ENCODE measurements at places on chromosomes 6 and 20. TPM values are rescaled to one million over a fixed set of nuclear protein-coding genes. Genes with fewer than 3 reads are reported as not detected.

DNA sequence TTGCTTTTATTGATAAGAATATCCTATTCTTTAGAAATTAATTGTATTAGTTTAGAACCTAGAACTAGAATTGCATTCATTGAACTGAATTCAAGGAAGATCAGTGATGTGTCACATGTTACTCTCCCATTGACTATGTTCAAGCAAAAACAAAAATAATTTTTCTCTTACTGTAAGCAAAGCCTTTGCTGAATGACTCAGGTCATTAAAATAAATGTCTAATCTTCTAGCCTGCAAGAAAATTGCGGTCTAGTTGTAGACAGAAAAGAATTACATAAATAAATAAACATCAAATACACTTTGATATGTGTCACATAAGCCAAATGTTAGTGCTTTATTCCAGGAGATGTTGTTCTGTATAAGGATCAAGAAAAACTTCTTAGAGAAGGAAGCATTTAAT, 387.9 kb downstream of the ADGRB3 start:
- no peak for DNase-seq

- DNase-seq, result no peak
These were observed 17.8 kb downstream of the LRFN2 start for GRCh38 chr6:40569162-40569910.

- DNase-seq, result no peak
These were observed 57.3 kb downstream of the PHACTR3 start for GRCh38 chr20:59661621-59662020.

GRCh38 chr6:31418251-31418650, 14.9 kb downstream of the MICA start:
- no peak for DNase-seq

GRCh38 chr20:52047811-52048764, 143.5 kb downstream of the ZFP64 start:
- no peak for DNase-seq

DNA sequence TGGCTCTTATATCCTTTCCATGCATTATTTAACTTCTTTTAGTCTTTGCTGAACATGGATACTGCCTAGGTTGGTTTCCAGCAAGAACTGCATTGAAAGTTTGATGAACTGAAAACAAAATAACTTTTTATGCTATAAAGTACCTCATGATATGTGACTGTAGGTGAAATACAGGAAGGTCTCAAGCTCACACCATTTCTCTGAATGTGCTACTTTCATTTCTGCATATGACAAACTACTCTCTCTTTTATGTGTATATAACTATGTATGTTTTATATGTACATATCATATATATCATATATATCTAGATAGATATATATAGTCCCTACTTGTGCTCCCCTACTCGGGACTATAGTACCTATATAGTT, 65.9 kb downstream of the AIG1 start:
- DNase-seq, result no peak

- peak; percentile 76 for DNase-seq
These were observed 45.1 kb upstream of the PNRC1 start for GRCh38 chr6:89035252-89036101.

DNA sequence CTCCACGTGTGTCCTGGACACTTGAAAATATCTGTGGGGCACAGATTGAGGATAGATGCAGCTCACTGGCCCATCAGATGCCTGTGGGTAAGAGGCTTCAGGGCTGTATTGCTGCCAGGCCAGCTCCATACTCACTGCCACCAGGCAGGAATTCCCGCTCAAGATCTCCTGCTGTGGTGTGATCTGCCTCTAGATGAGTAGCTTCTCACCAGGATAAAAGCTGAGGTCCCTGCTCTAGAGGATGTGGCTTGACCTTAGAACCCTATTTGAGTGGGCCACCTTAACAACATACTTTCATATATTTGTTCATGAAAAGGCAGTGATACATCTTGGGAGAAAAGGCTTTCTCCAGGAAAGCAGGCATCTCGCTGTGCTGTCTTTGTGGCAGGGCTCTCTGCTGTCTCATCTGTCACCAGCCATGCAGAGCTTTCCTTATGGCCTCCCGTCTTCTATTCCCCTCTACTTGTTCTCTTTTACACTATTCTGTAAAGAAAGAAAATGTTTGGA, 165.7 kb upstream of the RNF217 start:
- DNase-seq, result no peak

GRCh38 chr6:165638530-165638929, 24.5 kb downstream of the PDE10A start:
- DNase-seq, result no peak

GRCh38 chr6:24752917-24753492, 21.7 kb upstream of the GMNN start:
- no peak for DNase-seq

DNA sequence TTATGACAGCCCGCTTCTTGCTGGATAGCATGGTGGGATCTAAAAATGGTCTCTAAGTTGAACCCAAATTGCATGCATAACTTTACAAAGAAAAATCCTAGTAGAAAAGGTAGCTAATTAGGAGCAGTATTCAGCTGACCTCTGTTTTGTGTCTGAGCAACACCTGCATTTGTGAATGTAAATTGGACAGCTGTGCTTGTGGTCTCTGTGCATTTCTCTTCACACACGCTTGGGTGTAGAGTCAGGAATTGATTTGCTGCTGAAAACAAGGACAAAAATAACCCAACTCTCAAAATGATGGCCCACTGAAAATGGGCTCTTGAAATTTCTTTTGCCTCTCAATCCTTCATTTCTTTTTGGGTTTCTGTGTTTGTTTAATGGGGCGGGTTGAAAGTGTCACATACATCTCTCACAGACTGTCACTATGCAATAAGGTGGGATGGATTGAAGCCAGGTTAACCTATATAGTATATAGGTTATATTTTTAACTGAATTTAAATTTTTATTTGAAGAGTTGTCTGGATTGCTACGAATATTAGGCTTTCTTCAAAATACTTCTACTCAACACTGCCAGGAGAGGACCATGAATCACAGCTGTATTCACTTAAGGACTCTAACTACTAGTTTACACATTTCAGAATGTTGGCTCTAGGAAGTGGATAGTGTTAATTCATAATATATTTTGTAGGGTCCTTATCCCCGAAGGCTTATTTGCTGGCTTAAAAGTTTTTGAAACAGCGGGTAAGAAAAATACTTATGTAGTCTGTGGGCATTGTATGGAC, 46.5 kb downstream of the SOBP start:
- no peak for DNase-seq

DNA sequence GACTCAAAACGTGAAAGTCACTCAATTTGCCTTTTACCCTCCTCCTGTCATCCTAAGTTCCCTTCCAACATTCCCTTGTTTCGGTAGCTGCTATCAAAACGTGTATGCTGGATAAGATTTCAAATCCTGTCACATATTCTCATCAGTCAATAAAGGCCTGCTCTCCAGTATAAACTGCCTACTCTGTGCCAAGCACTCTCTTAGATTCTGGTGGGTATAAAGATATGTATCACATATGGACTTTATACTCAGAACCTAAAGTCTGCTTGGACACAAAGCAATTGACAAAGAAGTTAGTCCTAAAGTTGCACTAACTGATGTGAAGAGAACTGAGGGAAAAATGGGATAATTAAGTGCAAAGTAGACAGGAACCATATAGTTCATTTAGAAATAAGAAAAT, 476.6 kb upstream of the MARCKS start:
- DNase-seq, result no peak

DNA sequence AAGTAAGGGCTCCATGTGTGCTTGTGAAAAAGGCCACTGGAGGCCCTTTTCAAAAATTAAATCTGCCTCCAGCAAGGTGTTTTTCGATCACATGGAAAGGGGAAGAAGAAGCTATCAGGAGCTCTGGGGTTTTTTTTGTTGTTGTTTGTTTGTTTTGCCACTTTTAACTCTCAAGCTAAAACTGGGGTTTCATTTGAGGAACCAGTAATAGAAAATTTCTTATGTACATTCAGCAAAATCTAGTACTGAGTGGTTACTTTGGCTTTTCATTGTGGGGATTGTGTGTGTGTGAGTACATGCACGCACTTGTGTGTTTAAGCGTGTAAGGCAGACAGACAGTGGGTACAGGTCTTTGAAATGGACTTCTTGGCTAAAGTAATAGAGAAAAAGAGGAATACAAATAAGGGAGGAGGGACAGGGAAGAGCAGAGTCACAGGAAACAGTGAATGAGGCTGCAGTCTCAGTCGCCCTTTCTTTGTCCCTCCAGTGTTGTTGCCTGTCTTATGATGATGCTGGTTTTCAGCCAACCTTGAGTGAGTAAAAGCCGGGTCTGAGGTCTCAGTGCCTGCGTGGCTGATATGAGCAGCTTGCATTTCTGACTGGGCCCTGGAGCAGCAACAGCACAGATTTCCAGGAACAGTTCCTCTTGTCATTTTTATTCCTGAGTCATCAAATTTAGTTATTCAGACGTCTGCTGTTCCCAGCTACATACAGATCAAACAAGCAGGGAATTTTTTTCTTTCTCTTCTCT, 26.2 kb downstream of the SLC16A10 start:
- no peak for DNase-seq

- no peak for DNase-seq
These were observed 257.0 kb downstream of the NRN1 start for GRCh38 chr6:5749651-5750215.

- no peak for DNase-seq
These were observed 31.1 kb downstream of the ADGRF4 start for GRCh38 chr6:47729457-47729856.

DNA sequence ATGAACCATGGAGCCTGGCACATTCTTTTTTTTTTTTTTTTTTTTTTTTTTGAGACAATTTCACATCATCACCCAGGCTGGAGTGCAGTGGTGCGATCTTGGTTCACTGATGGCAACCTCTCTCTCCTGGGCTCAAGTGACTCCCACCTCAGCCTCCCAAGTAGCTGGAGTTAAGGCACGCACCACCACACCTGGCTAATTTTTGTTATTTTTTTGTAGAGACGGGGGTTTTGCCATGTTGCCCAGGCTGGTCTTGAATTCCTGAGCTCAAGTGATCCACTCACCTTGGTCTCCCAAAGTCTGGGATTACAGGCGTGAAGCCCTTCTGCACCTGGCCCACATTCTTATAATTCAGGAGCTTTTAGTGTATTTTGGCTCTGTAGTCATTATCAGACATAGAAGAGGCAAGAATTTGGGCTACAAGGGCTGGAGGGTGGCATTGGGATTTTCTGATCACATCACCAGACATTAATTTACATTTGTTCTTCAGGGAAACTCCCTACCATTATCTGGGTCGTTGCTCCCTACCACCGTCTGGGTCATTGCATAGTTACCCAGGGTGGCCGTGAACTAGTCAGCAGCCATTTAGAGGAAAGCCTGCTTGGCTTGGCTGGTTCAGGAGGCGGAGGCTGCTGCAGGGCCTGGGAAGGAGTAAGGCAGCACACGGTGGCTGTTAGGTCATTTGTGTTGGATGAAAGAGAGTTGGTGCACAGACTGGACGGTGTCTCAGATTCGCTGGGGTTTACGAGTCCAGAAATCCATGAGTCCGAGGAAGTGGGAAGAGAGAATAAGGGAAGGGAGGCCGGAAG, 17.6 kb downstream of the ARID1B start:
- no peak for DNase-seq

DNA sequence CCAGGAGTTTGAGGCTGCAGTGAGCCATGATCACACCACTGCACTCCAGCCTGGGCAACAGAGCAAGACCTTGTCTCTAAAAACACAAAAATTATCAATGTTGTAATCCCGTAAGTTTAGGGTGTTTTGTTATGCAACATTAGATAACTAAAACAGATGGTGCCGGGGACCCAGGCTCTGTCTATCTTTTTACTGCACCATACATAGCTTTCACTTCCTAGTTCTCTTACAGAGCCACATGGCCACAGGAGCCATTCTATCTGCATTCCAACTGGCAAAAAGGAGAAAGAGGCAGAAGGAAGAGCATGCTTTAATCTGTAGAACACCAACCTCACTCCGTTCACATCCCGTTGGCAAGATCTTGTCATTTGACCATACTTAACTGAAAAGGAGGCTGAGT, 5.4 kb upstream of the TCF15 start:
- DNase-seq, result no peak

DNA sequence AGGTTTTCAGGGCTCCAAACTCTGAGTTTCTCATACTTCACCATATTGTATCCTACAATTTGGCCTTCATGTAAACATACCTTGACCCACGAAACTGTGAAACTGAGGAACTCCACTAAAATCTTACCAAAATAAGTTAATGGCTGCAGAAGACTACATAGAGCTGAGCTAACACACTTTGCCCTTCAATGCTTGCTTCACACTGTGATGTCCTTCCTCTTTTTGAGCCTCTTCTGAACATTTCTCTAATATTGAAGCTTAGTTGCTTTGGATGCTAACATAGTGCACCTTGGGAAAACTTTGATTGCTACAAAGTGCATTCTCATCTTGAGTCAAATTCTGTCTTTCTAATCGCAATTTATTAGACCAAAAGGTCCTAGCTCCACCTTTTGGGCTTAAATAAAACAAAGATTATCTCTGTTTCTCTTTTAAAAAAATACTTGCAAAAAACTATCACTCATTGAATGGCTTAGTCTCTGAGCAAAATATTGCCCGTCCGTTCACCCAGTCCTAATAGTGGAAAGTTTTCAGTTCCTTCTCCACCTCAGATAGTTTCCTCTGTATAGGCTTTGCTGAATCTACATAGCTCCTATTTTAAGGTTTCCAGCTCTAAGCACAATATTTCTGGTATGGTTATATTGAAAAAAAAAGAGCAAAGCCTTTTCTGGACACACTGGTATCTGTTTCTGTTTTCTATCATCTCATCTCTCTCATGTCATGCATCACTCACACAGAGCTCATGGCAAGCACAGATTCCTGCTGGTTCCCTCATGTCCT, 494.6 kb downstream of the RFPL4B start:
- no peak for DNase-seq

DNA sequence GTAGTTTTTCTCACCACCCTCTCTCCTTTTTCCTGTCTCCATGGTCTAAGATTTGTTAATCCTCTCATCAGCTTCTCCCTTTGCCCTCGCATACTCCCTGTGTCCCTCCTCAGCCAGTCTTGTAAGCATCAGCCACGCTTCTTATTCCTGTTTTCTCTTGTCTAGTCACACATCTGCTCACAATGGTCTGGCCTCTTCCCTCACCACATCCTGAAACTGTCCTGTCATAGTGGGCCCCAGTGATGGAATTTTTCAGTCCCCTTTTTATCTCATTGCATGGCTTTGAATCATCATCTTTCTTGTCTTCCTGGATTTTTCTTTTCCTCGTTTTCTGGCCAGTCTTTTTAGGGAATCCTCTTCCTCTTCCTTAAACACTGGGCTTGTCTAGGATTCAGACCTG, 57.2 kb downstream of the GFRA4 start:
- no peak for DNase-seq

ULBP1 gene
- total RNA-seq, result 0.20 TPM

SYCP2L gene
- 2.8 TPM for total RNA-seq

LY6G6D gene
- 1.1 TPM for total RNA-seq

RGS17 gene
- 8.9 TPM for total RNA-seq

NOL4L gene
- 23.2 TPM for total RNA-seq

ENPP3 gene
- 2.1 TPM for total RNA-seq

SLC12A5 gene
- 26.2 TPM for total RNA-seq

GINS1 gene
- total RNA-seq, result 7.9 TPM

FAM184A gene
- 30.3 TPM for total RNA-seq
